ENCODE measurements at places on chromosomes 5 and 9. TPM values are rescaled to one million over a fixed set of nuclear protein-coding genes. Genes with fewer than 3 reads are reported as not detected.

Gene PCDHGB6
- polyA plus RNA-seq = 9.4 TPM

Gene REEP2
- 2.0 TPM for polyA plus RNA-seq

Gene ADGRV1
- 15.5 TPM for polyA plus RNA-seq

Gene CFAP157
- 3.3 TPM for polyA plus RNA-seq

Gene SPINK13
- polyA plus RNA-seq = 1.4 TPM

Gene SOX30
- 0.35 TPM for polyA plus RNA-seq

Gene NPR2
- 48.2 TPM for polyA plus RNA-seq

Gene TPPP
- 8.8 TPM for polyA plus RNA-seq

Gene PSD2
- polyA plus RNA-seq = 1.6 TPM

Gene B4GALT1
- polyA plus RNA-seq = 79.6 TPM

Gene PCDHGA9
- 7.0 TPM for polyA plus RNA-seq

Gene KIF12
- 43.7 TPM for polyA plus RNA-seq

Gene FOXD4
- 0.31 TPM for polyA plus RNA-seq

Gene ADGRD2
- 0.17 TPM for polyA plus RNA-seq

Gene PTCD2
- 12.4 TPM for polyA plus RNA-seq

Gene CDC14B
- polyA plus RNA-seq = 18.2 TPM

Gene GTF3C5
- 67.9 TPM for polyA plus RNA-seq

GRCh38 chr9:134566936-134567335 lies 74.7 kb upstream of the COL5A1 start:
- DNase-seq = peak; percentile 17

DNA sequence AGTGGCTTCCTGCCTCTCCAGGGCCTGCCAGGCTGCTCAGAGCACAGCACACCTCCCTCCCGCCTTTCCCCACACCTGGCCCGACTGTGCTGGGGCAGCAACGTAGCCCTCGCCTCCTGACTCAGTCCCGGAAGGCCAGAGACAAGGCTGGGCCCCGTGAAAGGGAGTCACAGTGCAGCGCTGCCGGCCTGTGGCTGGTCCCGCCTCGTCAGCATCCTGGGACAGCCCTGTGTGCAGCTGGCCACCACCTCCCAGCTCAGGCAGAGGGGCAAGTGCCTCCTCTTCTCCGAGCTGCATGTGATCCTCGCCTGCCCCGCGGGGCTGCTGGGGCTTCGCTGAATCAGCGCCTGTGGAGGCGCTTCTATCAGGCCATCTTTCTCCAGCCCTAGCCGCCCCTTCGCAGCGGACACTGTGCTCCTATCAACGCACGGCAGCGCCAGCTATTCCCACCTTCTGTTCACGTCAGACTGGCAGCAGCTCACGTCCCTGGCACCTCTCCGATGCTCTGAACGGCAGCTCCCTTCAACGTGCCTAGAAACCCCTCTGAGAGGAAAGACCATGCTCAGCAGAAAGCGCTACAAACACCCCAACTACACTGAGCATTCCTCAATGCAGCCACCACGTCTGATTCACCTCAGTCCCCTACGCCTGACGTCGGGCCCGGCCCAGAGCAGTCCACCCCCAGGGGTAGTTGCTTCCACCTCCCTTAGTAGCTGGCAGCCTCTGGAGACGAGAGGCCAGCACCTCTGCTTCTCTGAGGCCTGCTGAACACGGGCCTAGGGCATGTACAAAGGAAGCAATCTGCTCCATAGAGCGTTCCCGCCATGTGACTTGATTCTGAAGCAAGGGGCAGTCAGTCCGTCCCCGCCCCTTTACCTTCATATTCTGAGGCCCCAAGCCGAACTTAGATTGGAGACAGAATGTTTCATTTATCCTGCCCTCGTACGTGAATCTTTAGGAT lies 78.8 kb downstream of the GPR21 start:
- peak; percentile 77 for DNase-seq

DNA sequence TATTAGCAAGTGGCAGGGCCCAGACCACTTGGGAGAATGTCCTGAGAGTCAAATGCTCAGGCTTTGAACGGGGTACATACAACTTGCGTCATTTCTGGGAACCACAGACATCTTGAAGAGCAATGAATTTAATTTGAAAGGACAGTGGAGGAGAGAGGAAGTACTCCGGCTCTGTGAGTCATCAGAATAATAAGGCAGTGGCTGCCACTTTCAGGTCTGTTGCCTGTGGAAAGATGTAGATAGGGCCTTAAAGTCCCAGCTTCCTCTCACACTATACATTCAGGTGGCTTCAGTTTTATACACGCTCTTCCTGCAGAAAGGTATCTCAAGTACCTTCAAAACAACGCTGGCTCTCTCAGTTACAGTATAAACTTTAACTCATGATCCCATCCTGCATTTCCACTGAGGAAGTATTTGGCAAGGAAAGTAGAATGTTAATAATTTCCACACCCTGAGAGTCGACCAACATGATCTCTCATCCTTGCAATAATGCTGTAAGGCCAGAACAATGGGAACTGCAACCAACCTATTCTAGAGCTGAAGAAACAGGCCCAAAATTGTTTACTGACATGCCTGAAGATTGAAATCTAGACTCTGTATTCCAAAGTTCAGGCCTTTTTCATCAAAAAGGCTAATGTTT lies 6.8 kb upstream of the PRUNE2 start:
- no peak for DNase-seq

DNA sequence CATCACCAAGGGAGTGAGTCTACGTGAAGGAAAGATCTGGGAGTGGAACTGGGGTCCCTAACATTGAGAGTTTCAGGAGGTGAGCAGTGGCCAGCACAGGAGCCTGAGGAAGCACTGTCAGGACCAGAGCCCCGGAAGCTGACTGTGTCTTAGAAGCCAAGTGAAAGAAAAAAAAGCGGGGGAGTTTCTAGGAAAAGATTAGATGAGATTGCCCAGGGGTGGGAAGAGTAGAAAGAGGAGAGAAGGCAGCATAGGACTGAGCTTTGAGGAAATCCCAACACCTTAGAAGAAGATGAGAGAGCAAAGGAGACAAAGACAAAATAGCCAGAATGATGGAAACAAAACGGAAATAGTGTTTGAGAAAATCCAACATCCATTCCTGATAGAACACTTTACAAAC lies 37.0 kb upstream of the LRRTM2 start:
- no peak for DNase-seq

DNA sequence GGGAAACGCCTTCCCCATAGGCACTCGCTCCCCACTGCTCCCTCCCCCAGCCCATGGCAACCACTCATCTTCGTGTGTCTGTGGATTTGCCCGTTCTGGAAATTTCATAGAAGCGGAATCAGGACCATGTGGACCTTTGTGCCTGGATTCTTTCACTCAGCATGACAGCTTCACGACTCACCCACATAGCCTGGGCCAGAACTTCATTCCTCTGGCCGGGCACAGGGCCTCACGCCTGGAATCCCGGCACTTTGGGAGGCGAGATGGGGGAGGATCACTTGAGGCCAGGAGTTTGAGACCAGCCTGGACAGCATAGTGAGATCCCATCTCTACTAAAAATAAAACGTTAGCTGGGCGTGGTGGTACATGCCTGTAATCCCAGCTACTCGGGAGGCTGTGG lies 12.1 kb upstream of the DIPK1B start:
- no peak for DNase-seq

DNA sequence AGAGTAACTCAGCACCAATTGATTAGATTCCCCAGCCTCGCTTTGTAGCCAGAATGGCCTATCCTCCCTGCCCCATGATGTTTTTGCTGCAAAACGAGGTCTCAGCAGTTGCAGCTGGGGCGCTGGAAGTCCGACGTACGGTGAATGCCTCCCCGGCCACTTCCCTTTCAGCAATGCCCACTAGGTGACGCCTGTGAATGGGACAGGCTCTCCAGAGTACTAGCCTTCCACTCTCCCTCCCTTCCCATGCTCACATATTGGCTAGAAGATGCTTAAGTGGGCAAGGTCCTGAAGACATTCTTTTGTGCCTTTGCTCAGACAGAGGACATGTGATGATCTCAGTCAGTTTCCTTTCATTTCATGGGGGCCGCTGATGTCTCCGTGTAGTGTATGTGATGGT lies 50.8 kb downstream of the DMRT2 start:
- peak; percentile 50 for DNase-seq

DNA sequence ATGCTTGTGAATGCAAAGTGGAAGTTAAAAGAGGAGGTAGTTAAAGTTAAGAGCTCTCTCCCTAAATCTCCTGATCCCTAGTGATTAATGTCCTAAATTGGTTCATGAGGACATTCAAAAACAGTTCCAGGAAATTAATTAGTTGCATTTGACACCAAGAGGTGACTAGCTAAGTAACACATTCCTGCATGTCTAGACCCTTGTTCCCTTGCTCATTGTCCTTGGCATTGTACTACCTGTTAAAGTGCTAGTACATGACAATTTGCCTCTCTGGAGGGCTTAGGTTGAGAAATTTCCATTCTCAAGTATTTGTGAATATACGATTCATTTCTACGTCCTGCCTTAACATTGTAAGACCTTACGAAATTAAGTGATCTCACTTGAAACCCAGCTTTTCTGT lies 278.6 kb upstream of the CDH10 start:
- DNase-seq = no peak

- DNase-seq = no peak
Measured at GRCh38 chr9:12935714-12936113, 160.9 kb downstream of the LURAP1L start.

DNA sequence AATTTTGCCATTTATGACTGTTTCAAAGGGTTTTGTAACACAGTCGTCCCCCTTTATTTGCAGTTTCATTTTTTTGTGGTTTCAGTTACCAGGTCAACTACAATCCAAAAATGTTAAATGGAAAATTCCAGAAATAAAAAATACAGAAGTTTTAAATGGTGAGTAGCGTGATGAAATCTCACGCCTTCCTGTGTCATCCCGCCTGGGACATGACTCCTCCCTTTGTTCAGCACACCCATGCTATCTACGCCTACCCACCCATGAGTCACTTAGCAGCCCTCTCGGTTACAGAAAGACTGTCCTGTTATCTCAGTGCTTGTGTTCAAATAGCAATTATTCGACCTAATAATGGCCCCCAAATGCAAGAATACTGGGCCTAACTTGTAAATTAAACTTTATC lies 765.3 kb upstream of the ADAMTS16 start:
- no peak for DNase-seq

DNA sequence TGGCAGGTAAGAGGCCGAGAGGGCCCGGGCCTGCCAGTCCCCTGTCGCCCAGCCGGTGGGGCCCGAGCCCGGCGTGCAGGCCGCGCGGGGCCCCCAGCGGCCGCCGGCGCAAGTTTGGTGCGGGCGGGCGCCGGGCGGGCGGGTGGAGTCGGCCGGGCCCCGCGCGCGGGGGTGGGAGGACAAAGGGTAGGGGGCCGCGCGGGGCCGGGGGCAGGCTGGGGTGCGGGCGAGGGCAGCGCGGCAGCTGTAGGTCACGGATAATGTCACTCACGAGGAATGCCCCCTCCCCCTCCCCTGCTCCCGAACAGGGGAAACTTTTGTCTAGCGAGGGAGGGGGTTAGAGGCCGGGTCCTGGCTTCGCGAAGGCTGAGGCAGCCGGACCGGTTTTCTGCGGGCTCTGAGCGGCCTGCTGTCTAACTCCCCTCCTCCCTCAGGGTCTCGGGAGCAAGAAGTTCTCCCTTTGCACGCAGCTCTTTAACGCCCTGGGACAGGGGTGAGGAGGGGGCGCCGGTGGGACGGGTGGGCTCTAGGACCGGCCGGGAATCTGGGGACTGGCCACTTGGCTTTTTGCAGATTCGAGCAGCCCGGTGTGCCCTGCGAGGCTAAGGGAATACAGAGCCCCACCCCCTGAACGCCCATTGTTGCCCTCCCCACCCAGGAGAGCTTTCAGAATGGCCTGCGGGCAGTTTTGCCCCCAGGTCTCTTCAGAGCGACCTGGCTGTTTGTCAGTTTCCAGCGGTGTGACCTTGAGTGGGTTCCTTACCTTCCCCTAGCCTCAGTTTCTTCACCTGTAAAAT lies 21.3 kb upstream of the NDST1 start:
- DNase-seq = peak; percentile 88

GRCh38 chr5:179132586-179133355 lies 72.6 kb downstream of the ZNF354C start:
- no peak for DNase-seq

GRCh38 chr5:116880150-116880549 lies 305.5 kb upstream of the SEMA6A start:
- DNase-seq = no peak

- no peak for DNase-seq
Measured at GRCh38 chr5:28190011-28190410, 1151.6 kb upstream of the CDH9 start.

- DNase-seq = no peak
Measured at GRCh38 chr9:8115570-8115969, 316.0 kb upstream of the DMAC1 start.

- DNase-seq = no peak
Measured at GRCh38 chr5:133245191-133246052, 193.6 kb downstream of the HSPA4 start.

DNA sequence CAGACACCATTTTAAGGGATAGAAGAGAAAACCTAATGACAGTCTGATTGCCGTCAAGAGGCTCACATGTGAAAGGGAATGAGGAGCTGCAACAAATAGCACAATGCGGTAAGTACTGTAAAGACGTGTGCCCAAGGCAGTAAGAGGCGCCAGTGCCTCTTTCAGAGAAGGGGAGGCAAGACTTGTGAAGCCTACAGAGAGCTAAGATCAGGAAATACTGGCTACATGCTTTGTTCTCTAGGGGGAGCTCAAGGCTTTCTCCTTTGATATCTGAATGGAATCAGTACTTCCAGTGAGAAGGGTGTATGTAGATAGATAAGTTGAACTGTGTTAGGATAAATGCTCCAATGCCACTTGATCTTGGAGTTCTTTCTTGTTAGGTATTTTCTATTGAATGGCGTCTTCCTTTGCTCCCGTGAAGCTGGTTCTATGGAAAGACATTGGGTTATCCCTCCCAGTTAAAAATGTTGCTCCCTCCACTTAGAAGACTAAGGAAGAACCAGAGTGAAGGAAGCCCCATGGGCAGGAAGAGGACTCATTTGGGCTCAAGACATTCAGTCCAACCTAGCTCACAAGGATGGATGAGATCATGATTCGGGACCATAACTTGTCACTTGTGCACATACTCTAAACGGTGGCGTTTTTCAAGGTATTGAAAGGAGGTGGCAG lies 23.5 kb upstream of the ALDOB start:
- no peak for DNase-seq

GRCh38 chr9:3760031-3760430 lies 234.2 kb upstream of the RFX3 start:
- no peak for DNase-seq

DNA sequence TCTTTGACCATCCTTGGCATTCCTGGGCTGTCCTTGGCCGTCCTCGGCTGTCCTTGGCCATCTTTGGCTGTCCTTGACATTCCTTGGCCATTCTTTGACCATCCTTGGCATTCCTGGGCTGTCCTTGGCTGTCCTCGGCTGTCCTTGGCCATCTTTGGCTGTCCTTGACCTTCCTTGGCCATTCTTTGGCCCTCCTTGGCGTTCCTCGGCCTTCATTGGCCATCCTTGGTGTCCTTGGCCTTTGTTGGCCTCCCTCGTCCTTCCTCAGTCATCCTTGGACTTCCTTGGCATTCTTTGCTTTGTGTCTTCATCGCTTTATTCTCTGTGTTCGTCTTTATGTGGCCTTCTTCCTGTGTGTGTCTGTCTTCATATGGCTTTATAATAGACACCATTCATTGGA lies 20.7 kb downstream of the NDUFS6 start:
- DNase-seq = no peak

GRCh38 chr5:142122121-142122520 lies 13.5 kb downstream of the NDFIP1 start:
- no peak for DNase-seq

GRCh38 chr9:135070198-135070951 lies 17.1 kb upstream of the OLFM1 start:
- no peak for DNase-seq
